ENCODE measurements at places on chromosomes 6 and 20. TPM values are rescaled to one million over a fixed set of nuclear protein-coding genes. Genes with fewer than 3 reads are reported as not detected.

The TTLL9 gene
- total RNA-seq: 0.04 TPM

The SPTLC3 gene
- 0.71 TPM for total RNA-seq

The MAS1 gene
- not detected for total RNA-seq

The AP5S1 gene
- total RNA-seq: 23.0 TPM

The LY6G6D gene
- not detected for total RNA-seq

The EEF1E1 gene
- 107 TPM for total RNA-seq

Data from pulmonary artery endothelial cell (primary cell).